ENCODE measurements at places on chromosomes 12 and 14.

- no peak for DNase-seq
Measured at GRCh38 chr14:104935955-104936354, 11.3 kb downstream of the PLD4 start.

DNA sequence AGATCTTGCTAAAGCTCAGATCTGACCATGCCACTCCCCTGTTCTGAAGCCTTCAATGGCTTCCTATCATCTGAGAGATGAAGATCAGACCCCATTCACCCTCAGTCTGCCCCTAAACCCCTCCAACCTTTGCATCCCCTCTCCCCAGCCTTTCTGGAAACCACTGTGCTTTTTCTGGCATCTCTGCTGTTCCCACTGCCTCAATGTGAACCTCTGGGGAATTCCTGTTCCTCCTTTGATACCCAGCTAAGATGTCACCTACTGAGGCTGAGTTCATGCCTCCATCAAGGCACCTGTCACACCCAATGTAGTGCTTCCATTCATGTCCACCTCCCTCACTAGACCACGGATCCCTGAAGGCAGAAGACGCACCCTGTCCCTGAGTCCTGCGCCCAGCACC, 19.3 kb downstream of the CYP46A1 start:
- no peak for DNase-seq

GRCh38 chr12:12214635-12215131, 52.2 kb downstream of the LRP6 start:
- no peak for DNase-seq

- DNase-seq: no peak
Measured at GRCh38 chr14:101315802-101316296, 245.4 kb upstream of the DIO3 start.

- DNase-seq: no peak
Measured at GRCh38 chr12:92721130-92721529, 18.3 kb downstream of the PLEKHG7 start.

DNA sequence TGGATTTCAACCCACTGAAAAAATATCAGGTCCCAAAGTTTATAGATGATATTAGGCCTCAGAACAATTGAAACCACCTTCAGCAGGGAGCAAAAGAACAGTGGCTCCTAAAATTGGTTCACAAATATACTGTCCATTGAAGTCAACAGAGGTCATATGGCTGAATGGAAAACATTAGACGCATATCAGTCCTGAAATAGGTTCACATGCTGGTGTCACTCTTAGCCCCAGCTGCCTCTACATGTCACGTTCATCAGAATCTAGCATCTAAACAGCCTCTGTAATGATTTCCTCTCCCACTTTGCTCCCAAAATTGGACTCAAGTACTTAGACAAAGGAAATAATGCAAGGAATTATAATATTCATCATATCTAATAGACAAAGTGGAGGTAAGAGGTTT, 8.7 kb downstream of the FLRT2 start:
- no peak for DNase-seq

GRCh38 chr12:77007476-77007875, 57.9 kb downstream of the E2F7 start:
- DNase-seq: no peak

- no peak for DNase-seq
Measured at GRCh38 chr14:54722791-54723432, 156.0 kb downstream of the SAMD4A start.

GRCh38 chr14:34966413-34966812, 16.4 kb upstream of the SRP54 start:
- no peak for DNase-seq

- DNase-seq: no peak
Measured at GRCh38 chr12:57852200-57852599, 5.7 kb upstream of the CTDSP2 start.

GRCh38 chr12:89356069-89356665, 3.9 kb upstream of the DUSP6 start:
- no peak for DNase-seq

DNA sequence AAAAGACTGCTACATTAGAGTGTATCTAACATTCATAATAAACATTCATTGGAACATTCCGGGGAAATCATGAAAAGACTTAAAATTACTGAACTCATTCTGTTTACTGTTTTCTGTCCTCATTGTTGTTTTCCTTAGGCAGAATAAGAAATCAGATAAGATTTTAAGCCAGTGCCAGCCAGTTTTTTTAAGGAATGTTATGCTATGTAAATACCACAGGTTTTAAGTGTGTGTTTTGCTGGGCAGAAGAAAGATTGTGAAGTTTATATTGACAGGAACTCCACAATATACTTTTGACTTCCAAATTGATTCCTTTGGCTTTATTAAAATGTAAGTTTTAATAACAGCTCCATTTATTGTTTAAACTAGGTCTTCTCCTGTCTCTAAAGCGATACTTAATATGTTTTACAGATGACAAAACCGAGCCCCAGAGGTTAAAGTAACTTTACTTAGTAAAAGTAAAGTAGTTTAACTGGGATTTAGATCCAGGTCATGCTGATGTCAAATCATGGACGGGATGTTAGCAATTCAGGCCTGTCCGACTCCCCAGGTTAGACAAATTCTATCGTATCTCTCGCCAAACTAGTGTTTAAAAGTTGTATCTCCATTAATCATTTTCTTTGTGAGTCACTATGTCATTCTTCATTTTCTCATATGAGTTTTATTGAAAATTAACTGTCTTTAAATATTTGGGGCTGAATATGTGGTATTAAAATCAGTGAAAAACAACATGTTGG, 1.7 kb downstream of the LARP4 start:
- DNase-seq: no peak

DNA sequence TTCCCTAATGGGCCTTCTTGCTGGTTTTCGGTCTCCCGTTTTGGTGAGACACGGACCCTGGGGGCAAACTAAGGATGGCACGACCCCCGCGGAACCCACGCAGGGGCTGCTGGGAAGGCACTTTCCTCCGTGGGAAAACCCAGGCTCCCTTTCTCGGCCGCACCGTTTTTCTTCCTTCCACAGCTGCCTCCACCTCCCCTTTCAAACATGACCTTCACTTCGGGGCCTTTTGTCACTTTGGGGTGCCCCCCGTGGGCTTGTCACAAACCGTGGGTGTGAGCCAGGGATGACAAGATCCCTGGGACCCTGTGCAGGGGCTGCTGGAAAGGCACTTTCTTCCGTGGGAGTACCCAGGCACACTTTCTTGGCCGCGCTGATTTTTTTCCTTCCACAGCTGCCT, 268.7 kb downstream of the ALG10 start:
- no peak for DNase-seq

GRCh38 chr14:92584816-92585215, 71.2 kb downstream of the RIN3 start:
- DNase-seq: no peak

DNA sequence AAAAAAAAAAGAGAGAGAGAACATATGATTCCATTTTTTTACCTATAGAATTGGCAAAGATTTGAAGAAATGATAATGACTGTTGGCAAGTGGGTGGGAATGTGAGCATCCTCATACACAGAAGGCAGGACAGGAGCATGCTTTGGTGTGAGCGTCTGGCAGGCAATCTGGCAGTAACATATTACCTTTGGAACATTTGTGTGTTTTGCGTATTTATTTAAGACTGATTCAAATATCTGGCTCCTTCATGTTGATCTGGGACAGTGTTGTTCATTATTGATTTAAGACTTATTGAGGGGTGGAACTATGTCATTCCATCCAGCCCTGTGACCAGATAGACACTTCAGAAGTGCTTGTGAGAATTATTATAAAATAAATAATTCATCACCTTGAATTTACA, 53.1 kb downstream of the PPP1R36 start:
- no peak for DNase-seq

All from NCI-H1048 (cell line).